ENCODE measurements at places on chromosomes 11 and 22.

DNA sequence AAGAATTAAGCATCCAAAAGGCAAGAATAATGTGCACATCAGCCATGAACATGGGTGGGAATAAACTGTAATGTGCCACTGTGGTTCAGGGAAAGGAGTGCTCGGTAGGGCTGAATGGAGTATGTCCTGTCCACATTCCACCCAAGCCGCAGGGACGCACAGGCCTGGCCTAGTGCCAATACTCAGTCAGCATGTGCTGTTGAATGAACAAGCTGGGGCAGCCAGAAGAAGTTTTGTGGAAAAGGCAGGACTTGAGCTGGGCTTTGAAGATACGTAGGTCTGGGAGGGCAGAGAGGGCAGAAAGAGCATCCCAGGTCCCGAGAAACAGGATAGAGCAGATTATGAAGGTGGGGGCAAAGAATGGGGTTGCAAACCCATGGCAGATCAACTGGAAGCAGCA is 60.0 kb upstream of the PLET1 start:
- peak; percentile 29 for DNase-seq

- DNase-seq: no peak
These were observed 38.4 kb upstream of the ETS1 start for GRCh38 chr11:128625746-128626145.

GRCh38 chr11:78798663-78799062 is 224.0 kb upstream of the NARS2 start:
- DNase-seq: peak; percentile 27

GRCh38 chr11:128955636-128956035 is 13.0 kb upstream of the TP53AIP1 start:
- DNase-seq: no peak

- no peak for DNase-seq
These were observed 4.0 kb downstream of the NAP1L4 start for GRCh38 chr11:2987881-2988861.

DNA sequence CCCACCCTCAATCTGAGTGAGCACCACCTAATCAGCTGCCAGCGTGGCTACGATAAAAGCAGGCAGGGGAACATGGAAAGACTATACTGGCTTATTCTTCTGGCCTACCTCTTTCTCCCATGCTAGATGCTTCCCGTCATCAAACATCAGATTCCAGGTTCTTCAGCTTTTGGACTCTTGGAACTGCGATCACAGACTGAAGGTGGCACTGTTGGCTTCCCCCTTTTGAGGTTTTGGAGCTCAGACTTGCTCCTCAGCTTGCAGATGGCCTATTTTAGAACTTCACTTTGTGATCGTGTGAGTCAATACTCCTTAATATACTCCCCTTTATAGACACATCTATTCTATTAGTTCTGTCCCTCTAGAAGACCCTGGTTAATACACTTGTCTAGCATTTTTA is 543.7 kb upstream of the RAG2 start:
- no peak for DNase-seq

GRCh38 chr11:30914143-30914762 is 328.1 kb upstream of the MPPED2 start:
- peak; percentile 51 for DNase-seq

DNA sequence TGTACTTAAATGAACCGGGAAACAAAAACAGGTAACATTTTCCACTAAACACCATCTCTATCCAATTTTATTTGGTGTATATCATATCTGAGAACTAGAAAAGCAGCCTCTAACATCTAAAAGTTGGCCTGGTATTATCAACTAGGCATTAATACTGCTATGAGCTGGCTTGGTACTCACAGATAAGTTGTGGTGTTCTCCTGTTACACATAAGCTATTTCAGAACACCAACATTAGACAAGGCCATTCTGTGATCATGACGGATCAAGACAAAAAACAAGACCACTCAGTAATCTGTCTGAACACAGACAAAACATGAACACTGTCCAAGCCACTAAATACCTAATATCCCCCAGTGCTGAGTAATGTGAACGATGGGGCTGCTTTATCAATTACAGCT is 11.9 kb downstream of the RIC3 start:
- DNase-seq: no peak
